ENCODE measurements at places on chromosomes 12 and 14.

DNA sequence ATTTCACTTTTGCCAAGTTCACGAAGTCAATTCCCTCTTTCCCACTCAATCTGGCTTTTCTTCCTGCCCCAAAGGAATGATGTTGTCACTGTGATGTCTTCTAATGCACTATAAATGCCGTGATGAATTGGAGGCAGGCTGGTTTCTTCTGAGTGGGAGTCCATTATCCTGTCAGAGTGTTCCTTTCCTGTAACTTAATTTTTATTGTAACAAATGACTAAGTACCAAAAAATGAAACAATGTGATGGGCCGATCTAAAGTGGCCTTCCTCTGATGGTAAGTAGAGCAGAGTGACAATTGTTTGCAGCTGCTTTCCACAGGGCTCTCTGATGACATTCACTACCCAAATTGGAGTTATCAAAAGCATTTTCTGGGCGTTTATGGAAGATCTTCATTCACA lies 22.2 kb downstream of the TMEM30B start:
- DNase-seq = no peak

- no peak for DNase-seq
Observed at GRCh38 chr12:62103748-62104147, 156.5 kb upstream of the USP15 start.

DNA sequence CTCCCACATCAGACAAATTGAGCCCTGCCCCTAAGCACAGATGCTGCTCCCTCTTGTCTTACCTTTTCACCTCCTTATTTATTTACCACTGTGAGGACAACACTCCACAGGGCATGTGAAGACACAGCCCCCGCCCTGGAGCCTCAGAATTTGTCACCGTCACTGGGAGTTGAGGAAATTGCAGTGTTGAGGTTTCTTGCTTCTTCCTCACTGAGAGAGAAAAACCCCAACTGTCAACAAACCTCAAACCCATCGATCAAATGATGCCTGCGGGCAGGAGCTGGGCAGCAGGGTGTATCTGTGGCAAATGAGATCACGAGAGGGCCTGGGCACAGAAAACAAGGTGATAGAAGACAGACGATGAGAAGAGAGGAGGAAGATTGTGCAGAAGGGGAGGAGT lies 30.5 kb upstream of the PLEKHG3 start:
- peak; percentile 47 for DNase-seq

DNA sequence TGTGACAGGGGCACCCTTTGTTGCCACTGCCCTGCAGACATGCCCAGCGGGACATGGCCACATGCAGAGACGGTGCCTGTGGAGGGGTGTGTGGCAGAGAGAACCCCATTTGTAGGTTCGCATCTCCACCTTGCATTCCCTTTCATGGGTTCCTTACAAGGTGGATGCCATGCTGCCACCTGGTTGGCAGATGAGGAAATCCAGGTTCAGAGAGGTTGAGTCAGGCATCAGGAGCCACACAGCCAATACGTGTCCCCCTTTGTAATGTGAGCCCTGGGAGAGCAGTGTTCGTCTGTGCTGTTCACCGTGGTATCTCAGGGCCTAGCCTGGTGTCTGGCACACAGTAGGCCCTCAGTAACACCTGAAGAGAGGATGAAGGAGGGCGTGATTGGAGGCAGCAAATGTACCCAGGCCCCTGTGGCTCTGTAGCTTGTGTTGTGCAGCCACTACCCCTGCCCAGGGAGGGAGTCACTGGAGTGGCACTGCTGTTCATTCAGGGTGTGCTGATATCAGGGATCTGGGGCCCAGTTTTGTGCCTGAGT lies 9.1 kb downstream of the SH2B3 start:
- DNase-seq = no peak

DNA sequence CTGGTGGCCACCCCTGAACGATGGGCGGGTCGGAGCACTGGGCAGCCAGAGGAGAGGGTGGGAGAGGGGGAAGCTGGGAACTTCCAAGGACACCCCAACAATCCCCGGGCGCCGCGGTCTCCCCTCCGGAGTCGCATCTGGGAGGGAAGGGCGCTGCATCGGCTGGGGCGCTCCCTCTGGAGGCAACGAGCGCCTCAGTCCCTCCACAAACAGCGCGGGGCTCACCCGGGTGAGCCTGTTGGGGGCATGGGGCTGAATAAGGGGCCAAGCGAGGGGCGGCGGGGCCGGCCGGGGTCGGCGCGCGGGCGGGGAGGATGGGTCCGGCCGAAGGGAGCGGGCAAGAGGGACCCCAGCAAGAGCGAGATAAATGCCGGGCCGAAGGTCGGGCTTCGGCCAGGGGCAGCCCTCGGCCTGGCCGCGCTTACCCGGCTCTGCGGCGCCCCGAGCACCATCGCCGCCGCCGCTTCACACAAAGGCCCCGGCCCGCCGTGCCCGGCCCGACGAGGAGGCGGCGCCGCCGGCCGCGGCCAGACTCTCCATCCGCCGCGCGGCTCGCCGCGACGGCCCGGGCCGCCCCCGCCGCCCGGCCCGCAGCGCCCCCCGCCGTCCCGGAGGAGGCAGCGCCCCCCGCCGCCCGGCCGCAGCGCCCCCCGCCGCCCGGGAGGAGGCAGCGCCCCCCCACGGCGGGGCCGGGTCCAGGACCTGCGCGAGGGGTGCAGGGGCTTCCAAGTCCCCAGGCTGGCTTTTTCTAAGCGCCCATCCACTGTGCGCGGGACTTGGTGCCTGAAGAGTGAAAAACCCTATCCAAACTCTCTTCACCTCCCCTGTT lies at the start of gene ZBTB39:
ZBTB39 (minus strand) TSS at position 567 of the 829 bp plus-strand sequence. CDS start 1,629 bp downstream, outside the sequence.
- peak; percentile 77 for DNase-seq

- DNase-seq = no peak
Observed at GRCh38 chr12:4701395-4702190, 18.6 kb upstream of the GALNT8 start.

- no peak for DNase-seq
Observed at GRCh38 chr14:50784683-50785456, 46.1 kb downstream of the NIN start.

DNA sequence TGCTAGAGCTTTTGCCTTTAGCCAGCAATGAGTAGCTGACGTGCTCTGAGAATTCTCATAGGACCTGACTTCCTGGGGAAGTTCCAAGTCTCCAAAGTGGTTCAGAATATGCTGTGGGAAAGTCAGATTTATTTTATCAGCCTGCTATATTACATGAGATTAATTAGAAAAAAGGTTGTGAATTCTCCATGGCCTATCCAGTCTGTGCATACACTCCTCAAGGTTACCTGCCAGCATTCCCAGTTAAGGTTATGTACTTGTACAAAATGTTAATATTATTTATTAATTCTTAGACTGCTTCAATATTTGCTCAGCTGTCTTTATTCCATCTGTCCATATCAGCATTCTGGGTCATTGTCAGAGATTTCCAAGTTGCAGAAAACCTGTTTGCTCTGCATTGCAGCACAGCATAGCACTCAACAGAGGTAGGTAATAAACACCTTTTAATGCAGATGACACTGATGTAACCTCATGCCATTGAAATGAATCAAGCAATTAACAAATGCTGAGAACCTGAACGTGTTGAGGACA lies 2.7 kb upstream of the SEL1L start:
- no peak for DNase-seq

DNA sequence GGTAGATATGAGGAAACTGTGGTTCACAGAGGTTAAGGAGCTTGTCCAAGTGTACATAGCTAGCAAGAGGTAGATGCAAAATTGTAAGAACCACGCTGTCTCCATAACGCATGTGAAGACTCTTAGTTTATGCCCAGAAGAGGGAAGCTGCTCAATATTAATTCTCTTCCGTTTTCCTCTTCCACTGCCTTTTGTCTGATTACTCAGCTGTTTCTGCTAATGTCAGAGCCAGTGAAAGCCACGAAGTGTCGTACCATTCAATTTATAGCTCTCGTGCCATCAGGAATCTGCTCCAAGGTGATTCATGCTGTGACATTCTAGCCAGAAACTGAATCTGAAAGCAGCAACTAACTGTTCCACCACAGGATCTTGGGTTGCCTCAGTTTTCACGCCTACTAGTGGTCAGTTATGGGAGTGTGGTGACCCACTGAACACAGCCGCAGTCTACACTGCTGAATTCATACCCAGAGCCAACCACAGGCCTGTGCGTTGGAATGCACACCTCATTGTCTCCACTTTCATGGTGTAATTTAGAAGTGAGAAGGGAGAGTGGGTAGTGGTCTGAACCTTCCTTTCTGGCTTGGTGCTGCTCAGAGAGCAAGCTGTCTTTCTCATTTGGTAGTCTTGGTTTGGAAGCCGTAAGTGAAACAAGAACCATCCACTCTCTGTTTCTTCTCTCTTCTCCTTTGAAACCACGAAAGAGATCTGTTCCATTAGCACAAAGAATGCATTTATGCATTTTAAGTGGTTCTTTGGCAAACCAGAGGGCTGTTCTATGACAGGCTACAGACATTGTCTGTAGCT lies 74.2 kb upstream of the NAP1L1 start:
- DNase-seq = peak; percentile 71

GRCh38 chr14:96624661-96625425 lies 122.7 kb downstream of the PAPOLA start:
- no peak for DNase-seq

- DNase-seq = no peak
Observed at GRCh38 chr12:65616022-65616421, 208.3 kb upstream of the HMGA2 start.

DNA sequence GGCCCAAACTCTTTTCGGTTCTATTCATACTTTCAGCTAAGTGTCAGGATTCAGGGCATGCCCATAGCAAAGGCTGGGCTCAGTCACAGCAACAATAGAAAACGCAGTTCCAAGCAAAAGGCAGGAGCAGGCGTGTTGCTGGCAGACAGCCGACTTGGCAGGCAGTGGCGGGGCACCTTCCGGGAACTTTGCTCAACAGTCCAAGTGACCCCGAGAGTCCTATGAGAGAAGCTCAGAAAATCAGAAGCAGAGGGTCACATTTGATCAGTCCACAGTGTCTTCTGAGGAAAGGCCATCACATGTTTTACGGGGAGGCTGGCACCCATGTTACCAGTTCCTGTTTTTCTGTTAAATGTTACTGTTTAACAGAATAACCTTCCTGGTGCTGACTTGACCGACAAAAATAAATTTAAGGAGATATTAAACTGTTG lies 115.0 kb downstream of the DACT1 start:
- no peak for DNase-seq

- DNase-seq = no peak
Observed at GRCh38 chr12:23186950-23187349, 562.0 kb downstream of the ETNK1 start.

DNA sequence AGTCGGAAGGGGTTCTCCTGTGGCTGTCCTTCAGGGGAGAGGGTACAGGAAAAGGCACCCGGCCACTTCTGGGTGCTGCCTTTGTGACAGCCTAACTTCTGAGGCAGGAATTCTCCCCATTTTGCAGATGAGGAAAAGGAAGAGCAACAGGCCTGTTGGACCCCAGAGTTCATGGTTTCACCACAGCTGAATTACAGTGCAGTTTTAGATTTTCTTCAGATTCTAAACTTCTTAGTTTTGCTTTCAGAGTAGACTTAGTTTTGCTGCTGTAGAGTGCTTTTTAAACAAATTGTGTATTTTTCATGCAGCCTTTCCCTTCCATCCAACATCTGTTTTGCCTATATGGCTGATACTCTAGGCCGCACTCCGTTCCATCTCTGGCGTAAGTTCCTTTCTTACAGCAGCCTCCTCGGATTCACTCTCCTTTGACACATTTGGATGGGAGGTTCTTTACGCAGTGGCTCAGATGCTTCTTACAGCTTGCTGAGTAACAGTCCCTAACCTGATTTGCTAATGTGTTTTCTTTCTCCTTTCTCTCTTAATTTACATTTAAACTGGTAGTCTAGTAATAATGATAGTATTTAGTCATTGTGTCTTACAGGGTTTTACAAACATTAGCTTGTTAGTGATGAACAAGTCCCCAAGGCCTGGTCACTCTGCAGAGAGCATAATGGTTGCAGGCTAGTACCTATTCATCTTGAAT lies 7.8 kb downstream of the TRAF3 start:
- DNase-seq = no peak

GRCh38 chr14:78530078-78530477 lies 359.9 kb downstream of the NRXN3 start:
- DNase-seq = no peak

- no peak for DNase-seq
Observed at GRCh38 chr14:103095210-103095778, 769 bp downstream of the EXOC3L4 start.

DNA sequence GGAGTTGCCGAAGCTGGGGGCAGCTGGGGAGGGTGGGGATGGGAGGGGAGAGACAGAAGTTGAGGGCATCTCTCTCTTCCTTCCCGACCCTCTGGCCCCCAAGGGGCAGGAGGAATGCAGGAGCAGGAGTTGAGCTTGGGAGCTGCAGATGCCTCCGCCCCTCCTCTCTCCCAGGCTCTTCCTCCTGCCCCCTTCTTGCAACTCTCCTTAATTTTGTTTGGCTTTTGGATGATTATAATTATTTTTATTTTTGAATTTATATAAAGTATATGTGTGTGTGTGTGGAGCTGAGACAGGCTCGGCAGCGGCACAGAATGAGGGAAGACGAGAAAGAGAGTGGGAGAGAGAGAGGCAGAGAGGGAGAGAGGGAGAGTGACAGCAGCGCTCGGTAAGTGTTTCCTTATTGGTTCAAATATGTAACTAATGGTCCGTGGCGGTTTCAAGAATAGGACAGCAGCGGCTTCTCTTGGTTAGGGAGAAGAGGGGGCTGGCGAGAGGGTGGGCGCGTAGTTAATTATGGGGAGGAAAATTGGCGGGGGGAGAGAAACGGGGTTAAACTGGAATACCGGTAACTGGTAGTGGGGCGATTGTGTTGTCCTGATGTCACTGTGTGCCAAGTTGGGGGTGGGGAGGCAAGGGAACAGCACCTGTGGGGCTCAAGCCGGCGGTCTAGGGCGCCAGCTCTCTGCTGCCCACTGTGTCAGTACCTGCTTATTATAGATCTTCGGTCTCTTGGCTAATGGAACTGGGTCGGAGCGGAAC lies 8.4 kb downstream of the HOXC8 start:
- no peak for DNase-seq

DNA sequence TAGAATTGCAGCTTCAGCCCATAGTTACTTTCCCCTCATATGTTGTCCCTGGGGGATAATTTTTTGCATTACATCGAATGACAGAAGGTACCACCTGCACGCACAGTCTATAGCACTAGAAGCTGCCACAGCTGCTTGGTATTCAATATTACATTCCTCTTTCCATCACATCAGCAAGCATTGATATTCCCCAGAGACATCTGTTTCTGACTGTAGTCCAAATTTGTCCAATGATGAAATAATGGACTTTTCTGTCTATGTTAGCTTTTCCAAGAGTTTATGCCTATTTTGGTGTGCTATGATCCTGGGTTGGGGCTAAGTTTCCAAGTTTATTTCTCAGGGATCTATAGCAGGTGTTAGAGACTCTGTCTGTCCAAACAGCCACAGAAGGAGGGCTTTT lies 335.4 kb downstream of the LRIG3 start:
- DNase-seq = no peak
